Stimulated activated CD8-positive, alpha-beta memory T cell treated with anti-CD3 and anti-CD28 coated beads, Interleukin-4, amount 100 ng/mL, for 48 hours (primary cell): ENCODE measurements at places on chromosomes 2 and 18.

DNA sequence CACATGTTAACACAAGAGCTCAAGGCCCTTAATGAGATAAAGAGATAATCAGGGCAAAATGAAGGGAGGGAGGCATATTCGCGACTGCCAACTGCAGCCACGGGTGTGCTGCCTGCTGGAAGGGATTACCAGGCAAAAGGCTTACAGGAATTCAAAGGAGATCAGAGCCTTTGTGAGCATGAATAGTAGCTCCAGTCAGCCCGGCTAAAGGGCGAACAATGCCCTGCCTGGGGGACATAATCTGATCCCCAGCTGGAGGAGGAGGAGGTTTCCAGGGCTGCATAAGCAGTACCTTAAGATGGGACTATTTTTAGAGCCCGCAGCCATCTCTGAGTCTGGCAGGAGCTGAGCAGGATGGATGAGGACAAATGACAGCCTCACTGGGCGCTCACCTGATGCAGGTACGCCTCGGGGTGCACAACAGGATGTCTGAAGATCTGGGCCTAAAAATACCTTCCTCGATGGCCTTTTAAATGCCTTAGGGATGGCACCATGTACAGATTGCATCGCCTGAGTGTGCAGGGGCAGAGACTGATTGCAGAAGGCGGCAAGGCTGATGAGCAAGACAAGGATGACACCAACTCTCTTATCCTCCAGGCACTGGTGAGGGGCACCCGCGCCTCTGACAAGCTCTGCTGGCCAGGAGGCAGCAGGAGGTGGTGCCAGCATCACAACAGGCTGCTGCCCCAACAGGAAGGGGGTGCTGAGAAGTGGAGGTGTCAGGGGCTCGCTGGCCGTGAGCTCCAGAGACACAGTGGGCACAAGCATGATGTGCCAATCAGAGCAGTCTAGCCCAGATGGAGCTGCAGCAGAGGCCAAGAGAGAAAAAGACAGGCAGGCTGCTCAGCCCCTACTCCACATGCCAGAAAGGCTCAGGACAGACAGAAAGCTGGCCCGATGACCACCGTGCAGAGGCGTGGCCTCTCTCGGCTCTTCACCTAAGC is 111.4 kb downstream of the EIPR1 start:
- DNase-seq = no peak

- no peak for DNase-seq
Measured at GRCh38 chr18:58140387-58141325, 96.6 kb downstream of the NEDD4L start.

GRCh38 chr2:64234150-64234549 is 89.9 kb upstream of the PELI1 start:
- DNase-seq = no peak

GRCh38 chr2:218807626-218808025 is 24.0 kb downstream of the PRKAG3 start:
- no peak for DNase-seq

GRCh38 chr2:191030521-191031154 is 16.7 kb upstream of the STAT1 start:
- no peak for DNase-seq

- no peak for DNase-seq
Measured at GRCh38 chr2:156748221-156748620, 312.0 kb downstream of the GPD2 start.
